ENCODE measurements at places on chromosomes 6 and 20.

DNA sequence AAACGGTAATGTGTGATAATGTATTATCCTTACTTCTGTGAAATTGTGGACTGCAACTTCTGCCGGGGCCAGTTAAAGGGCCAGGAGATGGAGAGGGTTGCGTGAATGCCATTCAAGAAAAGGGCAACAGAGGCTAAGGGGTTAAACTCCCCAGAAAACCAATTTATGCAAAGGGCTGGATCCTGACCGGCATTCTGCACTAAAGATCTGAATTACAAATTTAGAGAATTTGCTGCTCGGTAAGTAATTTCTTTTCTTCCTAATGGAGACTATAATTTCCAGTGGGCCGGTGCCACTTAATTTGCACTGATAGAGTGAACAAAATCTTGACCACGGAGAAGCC is 130.1 kb downstream of the BCAS1 start:
- no peak for DNase-seq

- DNase-seq: no peak
Measured at GRCh38 chr6:83310046-83310445, 116.9 kb downstream of the RWDD2A start.

- no peak for DNase-seq
Measured at GRCh38 chr20:38620441-38620840, 18.8 kb downstream of the ARHGAP40 start.

DNA sequence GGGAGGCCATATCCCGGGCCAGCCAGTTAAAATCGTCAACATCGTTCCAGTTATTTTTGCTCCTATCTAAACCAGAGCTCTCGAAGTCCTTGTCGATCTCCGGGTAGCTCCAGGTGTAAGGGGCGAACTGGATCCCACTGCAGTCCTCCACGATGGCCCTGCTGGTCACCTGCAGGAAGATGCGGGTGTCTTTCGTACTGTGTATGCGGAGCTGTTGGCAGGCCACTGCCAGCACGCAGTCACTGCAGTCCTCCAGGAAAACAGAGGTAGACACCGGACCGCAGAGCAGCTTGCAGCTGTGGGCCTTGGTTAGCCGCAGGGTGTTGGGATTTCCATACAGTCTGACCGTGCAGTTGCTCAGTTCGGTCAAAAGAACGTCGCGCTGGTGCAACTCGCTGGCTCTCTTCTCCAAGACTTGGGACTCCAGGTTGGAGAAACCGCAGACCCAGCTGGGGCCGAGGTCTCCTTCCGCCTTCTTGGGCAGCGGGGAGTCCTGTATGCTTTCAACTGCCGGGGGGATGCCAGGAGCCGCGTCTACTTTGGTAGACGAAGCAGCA is 742 bp downstream of the TBCC start:
- no peak for DNase-seq

DNA sequence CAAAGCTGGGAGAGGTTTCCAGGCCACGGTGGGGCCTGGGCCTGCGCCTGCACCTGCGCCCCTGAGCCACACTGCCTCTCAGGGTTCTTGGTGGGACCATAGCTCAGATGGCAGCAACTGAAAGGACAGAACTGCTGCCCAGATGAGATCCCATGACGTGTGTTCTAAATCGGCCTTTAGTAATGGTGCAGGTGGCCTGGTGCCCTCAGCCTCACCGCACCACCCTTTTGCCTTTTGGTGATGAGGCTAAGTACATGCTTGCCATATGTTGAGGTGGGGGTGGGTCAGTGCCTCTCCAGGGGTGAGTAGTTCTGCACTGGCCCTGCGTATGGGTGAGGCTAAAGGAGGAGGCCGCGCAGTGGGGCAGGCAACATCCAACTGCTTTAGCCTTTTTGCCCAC is 7.4 kb downstream of the PSMG4 start:
- DNase-seq: no peak

DNA sequence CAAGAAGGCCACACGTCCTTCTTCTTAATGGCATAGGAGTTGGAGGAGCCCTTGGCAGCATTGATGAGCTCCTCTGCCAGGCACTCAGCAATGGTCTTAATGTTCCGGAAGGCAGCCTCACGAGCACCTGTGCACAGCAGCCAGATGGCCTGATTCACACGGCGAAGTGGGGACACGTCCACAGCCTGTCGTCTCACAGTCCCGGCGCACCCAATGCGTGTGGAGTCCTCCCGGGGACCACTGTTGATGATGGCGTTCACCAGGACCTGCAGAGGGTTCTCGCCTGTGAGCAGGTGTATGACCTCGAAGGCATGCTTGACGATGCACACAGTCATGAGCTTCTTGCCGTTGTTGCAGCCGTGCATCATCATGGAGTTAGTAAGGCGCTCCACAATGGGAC is 4.6 kb upstream of the TSPYL4 start:
- no peak for DNase-seq
